ENCODE measurements at places on chromosomes 4 and X.

DNA sequence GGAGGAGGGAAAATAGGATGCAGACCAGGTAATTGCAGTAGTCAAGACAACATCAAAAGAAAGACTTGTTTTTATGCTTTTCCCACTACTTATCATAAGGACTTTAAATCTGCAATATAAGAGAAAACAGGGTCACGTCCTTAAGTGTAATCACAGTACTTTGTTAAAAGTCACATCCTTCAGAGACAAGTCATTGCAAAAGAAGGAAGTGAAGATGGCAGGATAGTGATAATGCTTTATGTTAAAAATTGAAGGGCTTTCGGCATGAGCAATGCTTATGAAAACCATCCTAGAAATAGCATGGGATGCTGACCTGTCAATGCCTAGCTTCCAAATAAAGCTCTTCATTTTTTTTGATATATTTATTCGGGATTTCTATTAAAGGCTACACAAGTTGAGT lies 110.2 kb upstream of the TENM3 start:
- no peak for DNase-seq
- H3K4me3 ChIP-seq, result no peak overlapping the region
- no peaks in the 10 kb centered on the region for H3K36me3 ChIP-seq
- no peak overlapping the region for H3K27ac ChIP-seq
- peaks cover 17% of the 10 kb centered on the region for H3K4me1 ChIP-seq

GRCh38 chrX:40097504-40098263 lies at the start of gene BCOR:
BCOR (minus strand) TSS chrX:40097958; CDS start chrX:40077929, 20,029 bp downstream.
- peak within 1 kb of the TSS; percentile 81 for H3K4me3 ChIP-seq
- peak within 1 kb of the TSS; percentile 82 for H3K27ac ChIP-seq
- no peaks in the 10 kb centered on the region for H3K36me3 ChIP-seq
- peaks cover 36% of the 10 kb centered on the region for H3K4me1 ChIP-seq
- DNase-seq, result no peak

GRCh38 chr4:92776080-92776479 lies 472.3 kb downstream of the GRID2 start:
- H3K27me3 ChIP-seq, result no peaks in the 10 kb centered on the region
- no peak overlapping the region for H3K4me3 ChIP-seq
- no peaks in the 10 kb centered on the region for H3K4me1 ChIP-seq
- no peak for DNase-seq
- H3K36me3 ChIP-seq, result no peaks in the 10 kb centered on the region

DNA sequence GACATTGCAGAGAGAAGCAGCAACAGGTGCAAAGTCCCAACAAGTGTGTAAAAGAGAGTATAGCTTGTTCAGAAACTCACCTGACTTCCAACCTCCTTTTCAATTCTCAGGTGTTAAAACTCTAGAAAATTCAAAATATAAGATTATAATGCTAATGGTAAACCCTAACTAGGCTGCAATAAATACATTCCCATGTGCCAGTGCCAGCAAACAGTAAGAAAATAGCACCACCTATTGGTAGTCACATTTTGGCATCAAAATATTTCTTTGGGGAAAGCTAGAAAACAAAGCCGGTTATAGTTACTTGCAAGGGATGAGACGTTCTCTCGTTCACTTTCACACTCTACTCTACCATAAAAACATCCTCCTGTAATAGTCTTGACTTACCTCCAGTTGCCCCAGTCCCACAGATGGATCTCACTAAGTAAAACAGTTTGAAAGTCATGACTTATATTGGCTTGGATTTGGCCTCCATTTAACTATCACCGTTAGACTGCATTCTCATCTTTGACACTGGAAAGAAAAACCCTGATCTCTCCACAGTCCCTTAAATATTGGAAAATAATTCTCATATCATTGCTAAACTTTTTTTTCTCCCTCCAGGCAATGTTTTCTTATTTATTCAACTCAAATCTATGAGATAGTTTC lies 9.6 kb downstream of the BMP3 start:
- peaks cover 88% of the 10 kb centered on the region for H3K27me3 ChIP-seq
- no peaks in the 10 kb centered on the region for H3K4me1 ChIP-seq
- no peak for DNase-seq
- no peak overlapping the region for H3K27ac ChIP-seq
- H3K36me3 ChIP-seq, result no peaks in the 10 kb centered on the region

DNA sequence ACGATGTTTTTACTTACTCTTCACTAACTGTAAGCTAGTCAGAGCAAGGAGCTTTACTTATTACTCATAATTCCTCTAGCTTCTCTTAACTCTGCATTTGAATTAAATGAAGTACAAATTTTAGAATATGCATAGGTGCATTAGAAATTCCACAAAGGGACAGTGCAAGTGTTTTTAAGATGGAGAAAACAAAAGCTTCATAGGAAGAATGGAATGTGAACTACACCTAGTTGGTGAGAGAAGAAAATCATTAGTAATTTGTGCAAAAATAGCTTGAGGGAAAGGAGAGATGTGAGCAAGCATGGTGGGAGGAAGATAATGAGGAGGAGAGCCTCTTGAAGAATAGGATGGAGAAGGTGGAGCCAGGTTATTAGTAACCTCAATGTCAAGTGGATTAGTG lies 77.5 kb upstream of the SMARCA5 start:
- no peak overlapping the region for H3K27ac ChIP-seq
- peaks cover 42% of the 10 kb centered on the region for H3K36me3 ChIP-seq
- H3K27me3 ChIP-seq, result no peaks in the 10 kb centered on the region

DNA sequence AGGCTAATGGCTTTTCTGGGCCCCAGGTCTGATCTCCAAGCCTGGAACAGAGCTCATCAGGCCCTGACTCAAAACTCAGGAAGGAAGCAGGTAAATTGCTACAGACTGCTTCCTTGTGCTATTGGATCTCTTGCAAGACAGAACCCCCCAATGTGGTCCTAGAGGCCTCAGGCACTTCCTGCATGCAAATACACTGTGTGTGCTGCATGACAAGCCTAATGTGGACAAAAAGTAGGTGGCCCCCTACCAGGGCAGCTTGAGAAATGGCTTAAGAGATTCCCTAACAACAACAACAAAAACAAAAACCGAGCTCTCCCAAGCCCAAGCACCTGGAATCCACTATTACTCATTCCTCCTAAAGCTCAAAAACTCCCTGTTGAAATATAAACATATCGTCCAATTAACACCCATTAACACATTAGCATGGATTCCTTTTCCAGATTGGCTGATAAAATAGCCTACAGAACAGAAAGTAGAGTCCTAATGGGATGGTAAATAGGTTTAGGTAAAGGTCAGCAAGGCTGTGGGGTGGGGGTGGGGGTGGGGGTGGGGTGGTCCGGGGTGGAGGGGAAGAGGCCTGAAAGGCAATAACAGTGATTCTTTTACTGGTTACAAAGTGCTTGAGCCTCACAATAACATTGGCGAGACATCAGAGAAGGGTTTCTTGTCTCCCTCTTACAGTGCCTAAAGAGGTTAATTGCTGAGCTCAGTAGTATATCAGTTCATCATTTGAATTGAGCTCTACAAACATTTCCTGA lies 24.1 kb upstream of the FGF16 start:
- no peak for DNase-seq
- no peaks in the 10 kb centered on the region for H3K4me1 ChIP-seq
- H3K4me3 ChIP-seq, result no peak overlapping the region

GRCh38 chr4:8763966-8764901 lies 107.4 kb downstream of the HMX1 start:
- H3K27me3 ChIP-seq, result peaks cover 45% of the 10 kb centered on the region
- no peaks in the 10 kb centered on the region for H3K36me3 ChIP-seq
- H3K4me3 ChIP-seq, result no peak overlapping the region
- DNase-seq, result peak; percentile 15

DNA sequence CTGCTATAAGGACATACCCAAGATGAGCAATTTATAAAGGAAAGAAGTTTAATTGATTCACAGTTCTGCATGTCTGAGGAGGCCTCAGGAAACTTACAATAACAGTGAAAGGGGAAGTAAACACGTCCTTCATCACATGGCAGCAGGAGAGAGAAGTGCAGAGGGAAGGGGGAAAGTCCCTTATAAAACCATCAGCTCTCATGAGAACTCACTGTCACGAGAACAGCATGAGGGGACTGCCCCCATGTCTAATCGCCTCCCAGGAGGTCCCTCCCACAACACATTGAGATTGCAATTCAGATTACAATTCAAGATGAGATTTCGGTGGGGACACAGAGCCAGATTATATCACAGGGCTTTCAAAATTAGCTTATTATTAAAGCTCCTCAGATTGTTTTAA lies 209.5 kb upstream of the PPP3CA start:
- no peaks in the 10 kb centered on the region for H3K4me1 ChIP-seq
- no peak for DNase-seq
- H3K36me3 ChIP-seq, result no peaks in the 10 kb centered on the region
- H3K27me3 ChIP-seq, result no peaks in the 10 kb centered on the region
- H3K27ac ChIP-seq, result no peak overlapping the region

DNA sequence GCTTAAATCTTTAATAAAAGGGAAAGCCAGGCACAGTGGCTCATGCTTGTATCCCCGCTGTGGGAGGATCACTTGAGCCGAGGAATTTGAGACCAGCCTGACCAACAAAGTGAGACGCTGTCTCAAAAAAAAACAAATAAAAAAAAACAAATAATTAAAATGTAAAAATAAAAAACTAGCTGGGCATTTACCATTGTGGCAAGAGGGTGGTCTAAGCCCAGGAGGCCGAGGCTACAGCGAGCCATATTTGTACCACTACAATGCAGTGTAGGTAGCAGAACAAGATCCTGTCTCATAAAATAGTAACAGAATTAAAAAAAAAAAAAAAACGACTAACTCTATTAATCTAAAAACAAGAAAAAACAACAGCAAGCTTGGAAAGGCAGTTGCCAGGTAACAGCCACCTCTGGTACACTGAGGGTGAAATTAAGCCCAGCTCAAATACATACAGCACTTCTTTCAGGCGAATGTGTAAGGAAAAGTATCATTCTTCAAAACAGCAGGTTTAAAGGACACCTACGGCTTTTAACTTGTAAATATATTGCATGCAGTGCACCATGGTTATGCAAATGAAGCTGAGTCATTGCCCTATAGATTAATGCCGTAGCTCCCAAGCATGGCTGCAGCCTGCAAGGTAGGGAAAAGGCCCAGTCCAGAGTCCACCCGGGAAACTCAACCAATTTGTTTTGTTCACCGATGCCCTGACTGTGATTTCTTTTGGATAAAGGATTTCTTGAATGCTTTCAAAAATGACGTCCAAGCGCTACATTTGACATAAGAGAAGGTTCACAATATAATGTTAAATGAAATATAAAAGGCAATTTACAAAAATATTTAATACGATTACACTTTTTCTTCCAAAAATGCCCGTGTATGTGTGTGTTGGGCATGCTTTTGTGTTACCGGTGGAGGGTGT lies 14.5 kb upstream of the TXLNG start:
- DNase-seq, result no peak
- H3K4me1 ChIP-seq, result peaks cover 10% of the 10 kb centered on the region
- H3K27ac ChIP-seq, result peak overlapping the region; percentile 100
- H3K36me3 ChIP-seq, result no peaks in the 10 kb centered on the region
- H3K4me3 ChIP-seq, result peak overlapping the region; percentile 46
- no peaks in the 10 kb centered on the region for H3K27me3 ChIP-seq

GRCh38 chrX:105451401-105451800 lies 230.9 kb upstream of the TEX13A start:
- H3K36me3 ChIP-seq, result no peaks in the 10 kb centered on the region
- no peak for DNase-seq
- H3K4me1 ChIP-seq, result no peaks in the 10 kb centered on the region
- no peak overlapping the region for H3K4me3 ChIP-seq

- no peaks in the 10 kb centered on the region for H3K27me3 ChIP-seq
- peaks cover 7% of the 10 kb centered on the region for H3K36me3 ChIP-seq
- no peak for DNase-seq
- H3K4me3 ChIP-seq, result no peak overlapping the region
- peaks cover 14% of the 10 kb centered on the region for H3K4me1 ChIP-seq
These were observed 112.5 kb downstream of the MID1 start for GRCh38 chrX:10507876-10508275.

DNA sequence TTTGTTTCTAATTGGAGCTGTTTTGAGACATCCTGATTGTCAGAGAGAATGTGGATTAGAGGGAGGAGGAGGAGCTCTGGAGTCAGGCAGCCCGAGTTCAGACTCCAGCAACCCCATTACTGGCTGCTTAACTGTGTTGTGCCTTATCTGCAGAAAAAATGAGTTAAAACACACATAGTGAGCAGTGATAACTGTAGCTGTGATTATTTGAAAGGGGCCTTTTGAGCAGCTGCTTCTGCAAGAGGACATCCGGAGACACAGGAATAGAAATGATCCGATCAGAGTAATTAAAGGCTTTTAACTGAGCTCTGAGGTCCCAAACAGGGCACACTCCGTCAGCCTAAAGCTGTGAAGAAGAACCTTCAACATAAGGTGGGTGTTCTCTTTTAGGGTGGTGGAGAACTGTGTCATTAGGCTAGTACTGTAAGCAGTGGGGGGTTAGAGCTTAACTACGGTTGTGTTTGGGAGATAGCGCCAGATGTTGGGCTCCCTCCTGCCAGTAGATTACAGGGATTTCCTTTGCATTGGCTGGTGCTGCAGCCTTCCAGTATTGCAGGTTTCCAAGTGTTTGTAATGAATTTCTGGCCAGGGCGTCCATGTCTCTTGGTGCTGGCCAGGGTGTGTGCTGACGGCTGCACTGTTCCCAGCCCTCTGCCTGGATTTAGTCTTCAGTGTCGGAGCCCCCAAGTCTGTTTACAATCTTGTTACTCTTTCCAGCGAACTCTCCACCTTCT lies 24.3 kb downstream of the ADD1 start:
- peaks cover 58% of the 10 kb centered on the region for H3K4me1 ChIP-seq
- DNase-seq, result no peak
- H3K27me3 ChIP-seq, result no peaks in the 10 kb centered on the region
- H3K4me3 ChIP-seq, result peak overlapping the region; percentile 49
- H3K36me3 ChIP-seq, result no peaks in the 10 kb centered on the region
- H3K27ac ChIP-seq, result peak overlapping the region; percentile 84

DNA sequence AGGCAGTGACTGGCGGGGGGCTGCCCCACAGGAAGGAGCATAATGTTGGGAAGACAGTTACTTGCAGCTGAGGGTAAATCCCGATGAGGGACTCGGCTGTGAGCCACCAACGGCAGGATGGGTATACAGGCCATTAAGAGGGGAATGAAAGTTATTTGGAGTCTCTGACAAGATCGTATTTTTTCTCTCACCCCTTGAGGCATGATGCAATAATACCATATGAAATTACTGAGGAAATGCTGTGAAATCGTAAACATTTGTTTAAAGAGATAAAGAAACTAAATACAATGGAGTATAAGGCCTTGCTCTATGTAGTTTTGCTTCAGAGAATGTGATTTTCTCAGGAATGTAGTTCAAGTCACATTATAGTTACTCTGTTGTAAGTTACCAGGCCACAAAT lies 12.7 kb downstream of the IL1RAPL1 start:
- H3K4me3 ChIP-seq, result no peak overlapping the region
- peaks cover 5% of the 10 kb centered on the region for H3K36me3 ChIP-seq
- no peak overlapping the region for H3K27ac ChIP-seq
- DNase-seq, result no peak
- H3K27me3 ChIP-seq, result no peaks in the 10 kb centered on the region
- peaks cover 4% of the 10 kb centered on the region for H3K4me1 ChIP-seq

DNA sequence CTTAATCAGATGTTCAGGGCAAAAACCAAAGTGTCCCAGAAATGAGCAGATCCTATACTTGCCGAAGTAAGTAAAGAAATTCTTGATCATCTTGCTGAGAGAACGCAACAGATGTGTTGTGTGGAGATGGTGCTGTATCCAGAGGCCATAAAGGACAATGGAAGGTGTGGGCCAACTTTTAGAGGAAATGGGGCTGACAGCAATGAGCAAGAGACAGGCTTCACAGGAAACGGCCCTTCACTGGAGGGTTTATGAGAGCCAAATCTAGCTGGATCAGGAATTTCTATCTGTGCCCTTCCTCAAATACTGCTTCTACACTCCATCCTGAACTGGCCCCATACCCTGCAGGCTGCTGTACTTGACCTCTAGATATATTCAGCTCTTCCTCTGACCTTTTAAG lies 583.9 kb upstream of the DIPK2B start:
- H3K27ac ChIP-seq, result no peak overlapping the region
- no peak for DNase-seq
- H3K36me3 ChIP-seq, result peaks cover 5% of the 10 kb centered on the region
- no peak overlapping the region for H3K4me3 ChIP-seq
- H3K27me3 ChIP-seq, result no peaks in the 10 kb centered on the region
